Dermis blood vessel endothelial cell (primary cell): ENCODE measurements at places on chromosomes 4 and X. TPM values are rescaled to one million over a fixed set of nuclear protein-coding genes. Genes with fewer than 3 reads are reported as not detected.

DNA sequence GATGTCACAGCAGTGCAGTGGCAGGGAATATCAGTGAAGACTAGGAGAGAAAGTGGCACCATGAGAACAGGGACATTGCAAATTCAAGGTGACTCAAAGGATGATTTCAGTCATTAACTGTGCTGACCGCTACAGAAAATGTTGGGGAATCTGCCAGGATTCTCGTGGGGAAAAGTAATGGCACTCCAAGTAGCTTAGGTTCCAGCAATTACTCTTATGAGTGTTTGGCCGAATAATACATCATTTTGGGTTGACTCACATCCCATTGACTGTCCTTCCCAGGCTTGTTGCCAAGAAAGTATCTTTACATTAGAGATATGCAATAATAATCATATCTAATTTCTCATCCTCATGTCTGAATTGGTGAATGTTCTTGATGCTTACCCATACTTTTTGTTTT, 1411.1 kb upstream of the PCDH7 start:
- peak; percentile 80 for DNase-seq

DNA sequence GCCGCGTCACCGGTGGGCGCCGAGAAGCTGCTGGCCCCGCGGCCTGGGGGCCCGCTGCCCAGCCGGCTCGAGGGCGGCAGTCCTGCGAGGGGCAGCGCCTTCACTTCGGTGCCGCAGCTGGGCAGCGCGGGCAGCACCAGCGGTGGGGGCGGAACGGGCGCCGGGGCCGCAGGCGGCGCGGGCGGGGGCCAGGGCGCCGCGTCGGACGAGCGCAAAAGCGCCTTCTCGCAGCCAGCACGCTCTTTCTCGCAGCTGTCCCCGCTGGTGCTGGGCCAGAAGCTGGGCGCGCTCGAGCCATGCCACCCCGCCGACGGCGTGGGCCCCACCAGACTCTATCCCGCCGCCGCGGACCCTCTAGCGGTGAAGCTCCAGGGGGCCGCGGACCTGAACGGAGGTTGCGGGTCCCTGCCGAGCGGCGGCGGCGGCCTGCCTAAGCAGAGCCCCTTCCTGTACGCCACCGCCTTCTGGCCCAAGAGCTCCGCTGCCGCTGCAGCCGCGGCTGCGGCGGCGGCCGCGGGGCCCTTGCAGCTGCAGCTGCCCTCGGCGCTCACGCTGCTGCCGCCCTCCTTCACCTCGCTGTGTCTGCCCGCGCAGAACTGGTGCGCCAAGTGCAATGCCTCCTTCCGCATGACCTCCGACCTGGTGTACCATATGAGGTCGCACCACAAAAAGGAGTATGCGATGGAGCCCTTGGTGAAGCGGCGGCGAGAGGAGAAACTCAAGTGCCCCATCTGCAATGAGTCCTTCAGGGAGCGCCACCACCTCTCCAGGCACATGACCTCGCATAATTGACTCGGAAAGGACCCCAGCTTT, 5.6 kb downstream of the PRDM8 start:
- peak; percentile 29 for DNase-seq

GRCh38 chrX:2972391-2972790, 34.0 kb upstream of the ARSH start:
- DNase-seq = no peak

DNA sequence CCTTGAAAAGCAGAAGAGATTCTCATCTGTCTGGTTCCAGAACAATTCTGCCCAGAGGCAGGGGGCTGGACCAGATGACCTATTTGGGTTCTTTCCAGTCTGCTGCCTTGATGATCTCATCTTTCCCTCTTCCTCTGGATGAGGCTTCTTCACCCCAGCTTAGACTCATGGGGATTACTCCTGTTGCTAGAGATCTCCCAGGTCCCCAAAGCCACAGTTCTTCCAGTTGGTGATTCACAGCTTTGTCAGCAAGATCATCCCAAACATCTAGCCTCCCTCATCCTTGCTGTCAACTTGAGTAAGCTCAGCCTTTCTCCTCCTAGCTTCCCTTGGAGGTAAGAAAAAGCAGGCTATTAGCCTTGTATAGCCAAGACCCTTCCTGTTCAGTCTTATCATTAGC, 64.2 kb upstream of the PJA1 start:
- DNase-seq = no peak

- peak; percentile 50 for DNase-seq
These were observed 45.3 kb downstream of the MMRN1 start for GRCh38 chr4:89939994-89940393.

- DNase-seq = no peak
These were observed 694.5 kb upstream of the SLIT2 start for GRCh38 chr4:19557161-19557560.

GRCh38 chr4:114318309-114318708, 280.3 kb upstream of the UGT8 start:
- no peak for DNase-seq

DNA sequence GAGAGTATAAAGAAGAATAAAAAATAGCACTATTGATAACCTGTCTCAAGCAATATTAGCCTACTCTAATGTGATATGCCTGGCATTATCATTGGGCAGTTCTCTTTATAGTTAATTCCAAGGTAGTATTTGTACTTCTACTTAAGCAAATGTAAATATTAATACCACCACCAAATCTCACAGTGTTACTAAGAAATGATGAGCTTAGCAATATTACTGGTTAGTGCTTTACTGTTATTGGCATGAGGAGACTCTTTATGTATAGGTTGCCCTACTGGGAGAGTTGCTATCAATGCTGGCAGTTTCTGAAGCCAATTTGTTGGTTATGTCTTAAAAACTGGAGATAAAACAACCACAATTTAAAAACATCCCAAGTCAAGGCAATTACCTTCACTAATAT, 155.7 kb downstream of the CDS1 start:
- DNase-seq = no peak

PGRMC1 gene
- 105 and 139 TPM in 2 replicates for total RNA-seq

SPP1 gene
- 4.4 and 11.6 TPM in 2 replicates for total RNA-seq

MAP7D2 gene
- 0.09 and 0.17 TPM in 2 replicates for total RNA-seq

PRR27 gene
- total RNA-seq = not detected in 2 replicates

PRPS1 gene
- 25.7 and 39.5 TPM in 2 replicates for total RNA-seq

MAGEA10 gene
- not detected in 2 replicates for total RNA-seq
